T-helper 17 cell (primary cell): ENCODE measurements at places on chromosomes 3 and 15.

DNA sequence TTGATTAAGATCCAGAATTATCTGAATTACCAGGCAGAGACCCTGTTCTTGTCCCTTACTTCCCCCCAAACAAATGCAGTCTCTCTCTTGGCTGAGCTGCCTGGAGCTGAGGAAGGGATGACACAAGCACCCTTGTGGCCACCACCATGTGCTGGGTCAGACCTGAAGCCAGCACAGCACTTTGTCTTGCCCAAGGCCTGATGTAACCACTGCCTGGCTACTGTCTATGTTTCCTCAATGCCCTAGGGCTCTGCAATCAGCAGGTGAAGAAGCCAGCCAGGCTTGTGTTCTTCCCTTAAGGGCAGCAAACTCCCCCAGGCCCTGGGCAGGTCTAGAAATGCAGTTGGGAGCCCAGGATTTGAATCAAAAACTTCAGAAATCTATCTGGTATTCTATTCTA is 15.8 kb upstream of the CASR start:
- no peak overlapping the region for H3K4me3 ChIP-seq
- H3K4me1 ChIP-seq, result no peaks in the 10 kb centered on the region
- H3K27ac ChIP-seq, result no peak overlapping the region
- H3K36me3 ChIP-seq, result no peaks in the 10 kb centered on the region
- no peaks in the 10 kb centered on the region for H3K27me3 ChIP-seq

DNA sequence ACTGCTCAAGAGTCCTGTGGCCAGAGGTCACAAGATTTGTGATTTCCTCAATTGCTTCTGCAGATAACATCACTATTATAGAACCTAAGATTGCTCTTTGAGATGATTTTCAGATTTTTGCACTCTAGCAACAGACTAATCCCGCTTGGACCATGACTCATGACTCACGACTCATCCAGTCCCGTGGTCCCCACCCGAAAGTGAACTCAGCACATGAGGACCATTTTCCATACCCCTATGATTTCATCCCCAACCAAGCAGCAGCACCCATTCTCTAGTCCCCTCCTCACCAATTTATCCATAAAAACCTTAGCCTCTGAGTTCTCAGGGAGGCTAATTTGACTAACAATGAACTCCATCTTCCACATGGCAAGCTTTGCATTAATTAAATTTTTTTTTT is 106.3 kb upstream of the ALCAM start:
- H3K4me3 ChIP-seq, result no peak overlapping the region
- H3K27ac ChIP-seq, result no peak overlapping the region
- H3K36me3 ChIP-seq, result no peaks in the 10 kb centered on the region
- no peak for DNase-seq
- H3K4me1 ChIP-seq, result no peaks in the 10 kb centered on the region

GRCh38 chr3:147529551-147529950 is 120.4 kb downstream of the ZIC1 start:
- H3K27ac ChIP-seq, result no peak overlapping the region
- no peak for DNase-seq
- H3K4me3 ChIP-seq, result no peak overlapping the region
- no peaks in the 10 kb centered on the region for H3K36me3 ChIP-seq
- H3K27me3 ChIP-seq, result no peaks in the 10 kb centered on the region

GRCh38 chr3:194686816-194687637 is 1.3 kb downstream of the FAM43A start:
- H3K36me3 ChIP-seq, result no peaks in the 10 kb centered on the region
- peaks cover 40% of the 10 kb centered on the region for H3K4me1 ChIP-seq
- DNase-seq, result no peak
- H3K4me3 ChIP-seq, result peak overlapping the region; percentile 95

DNA sequence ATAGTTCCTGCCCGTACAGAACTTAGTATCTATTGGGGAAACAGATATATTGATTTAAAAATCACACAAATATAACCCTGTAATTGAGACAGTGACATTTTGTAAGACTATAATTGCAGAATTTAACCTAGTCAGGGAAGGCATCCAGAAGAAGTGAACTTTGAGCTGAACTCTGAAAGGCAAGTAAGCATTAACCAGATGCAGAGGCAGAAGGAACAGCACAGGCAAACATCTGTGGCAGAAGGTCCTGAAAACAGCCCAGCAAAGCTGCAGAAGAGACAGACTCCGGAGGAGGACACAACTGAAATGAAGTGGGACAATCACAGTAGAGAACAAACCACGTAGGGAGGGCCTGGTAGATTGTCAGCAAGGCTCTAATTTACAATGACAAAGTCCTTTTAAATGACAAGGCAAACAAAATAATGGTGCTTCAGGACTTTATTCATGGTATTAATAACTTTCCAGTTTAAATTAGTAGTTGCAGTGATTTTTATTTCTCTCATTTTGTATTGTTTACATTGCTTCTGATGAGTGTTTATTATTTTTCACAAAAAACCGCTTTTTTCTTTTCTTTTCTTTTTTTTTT is 14.5 kb downstream of the BCL2A1 start:
- no peaks in the 10 kb centered on the region for H3K36me3 ChIP-seq
- no peaks in the 10 kb centered on the region for H3K27me3 ChIP-seq
- no peak overlapping the region for H3K27ac ChIP-seq
- H3K4me3 ChIP-seq, result no peak overlapping the region

- H3K27me3 ChIP-seq, result peaks cover 30% of the 10 kb centered on the region
- no peak overlapping the region for H3K27ac ChIP-seq
- no peaks in the 10 kb centered on the region for H3K36me3 ChIP-seq
- no peak for DNase-seq
These were observed 289.6 kb upstream of the C2CD4B start for GRCh38 chr15:62454567-62455172.

GRCh38 chr3:8537440-8537839 is 35.8 kb downstream of the LMCD1 start:
- no peak overlapping the region for H3K4me3 ChIP-seq
- peaks cover 16% of the 10 kb centered on the region for H3K27me3 ChIP-seq
- H3K36me3 ChIP-seq, result no peaks in the 10 kb centered on the region
- no peak overlapping the region for H3K27ac ChIP-seq
- H3K4me1 ChIP-seq, result no peaks in the 10 kb centered on the region

- H3K36me3 ChIP-seq, result no peaks in the 10 kb centered on the region
- no peak for DNase-seq
- H3K4me1 ChIP-seq, result no peaks in the 10 kb centered on the region
- H3K27me3 ChIP-seq, result peaks cover 22% of the 10 kb centered on the region
These were observed 210.2 kb downstream of the TLE3 start for GRCh38 chr15:69887553-69887952.
